ENCODE measurements at places on chromosomes 3 and 15. TPM values are rescaled to one million over a fixed set of nuclear protein-coding genes. Genes with fewer than 3 reads are reported as not detected.

Gene KLHL18
- total RNA-seq, result 21.0 TPM

Gene SOX2
- 12.4 TPM for total RNA-seq

Gene AADACL2
- total RNA-seq, result not detected

Gene FANCI
- total RNA-seq, result 5.0 TPM

Gene HIGD2B
- total RNA-seq, result not detected

Gene PAQR9
- total RNA-seq, result 0.13 TPM

Gene LMAN1L
- not detected for total RNA-seq

Gene ZMYND10
- total RNA-seq, result 1.9 TPM

Gene PROK2
- 3.0 TPM for total RNA-seq

Gene ISLR
- total RNA-seq, result 120 TPM

- no peak for DNase-seq
Measured at GRCh38 chr3:141109751-141110150, 58.6 kb downstream of the SPSB4 start.

DNA sequence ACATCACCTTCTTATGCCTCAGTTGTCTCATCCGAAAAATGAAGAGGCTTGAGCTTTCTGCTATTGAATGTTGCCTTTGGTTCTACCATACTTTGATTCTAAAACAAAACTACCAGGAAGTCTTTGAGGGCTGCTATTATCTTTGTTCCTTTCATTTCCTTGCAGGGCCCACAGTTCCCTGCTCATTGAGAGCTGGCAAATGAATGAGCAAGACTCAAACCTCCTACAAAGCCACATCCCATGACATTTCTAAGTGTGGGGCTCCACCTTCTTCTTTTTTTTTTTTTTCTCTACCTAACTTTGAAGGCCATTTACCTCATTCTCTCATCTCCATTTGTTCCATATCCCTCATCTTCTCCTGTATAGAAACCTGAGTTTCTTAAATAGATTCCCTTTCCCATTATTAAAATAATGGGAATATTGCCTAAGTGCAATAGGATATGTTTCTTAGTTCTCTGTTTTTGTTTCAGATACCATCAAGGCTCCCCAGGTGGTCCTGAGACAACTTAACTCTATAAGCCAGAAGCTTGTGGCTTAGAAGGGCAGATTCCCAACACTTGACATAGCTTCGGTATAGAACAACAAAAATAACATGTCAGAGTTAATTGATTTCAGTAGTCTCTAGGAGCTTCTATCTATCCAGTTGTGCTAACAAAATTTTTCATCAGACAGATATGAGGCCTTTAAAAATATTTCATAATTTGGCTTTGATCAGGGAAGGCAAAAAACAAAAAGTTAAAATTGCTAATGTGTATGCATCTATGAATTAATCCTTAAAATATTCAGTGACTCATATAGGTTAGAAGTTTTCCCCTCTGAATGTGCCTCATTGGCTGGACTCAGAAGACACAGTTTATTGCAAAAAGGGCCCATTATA is 951.6 kb downstream of the TUSC7 start:
- no peak for DNase-seq

GRCh38 chr3:26655231-26655630 is 32.7 kb downstream of the LRRC3B start:
- no peak for DNase-seq

GRCh38 chr3:155308831-155309230 is 15.3 kb upstream of the STRIT1 start:
- DNase-seq, result no peak

DNA sequence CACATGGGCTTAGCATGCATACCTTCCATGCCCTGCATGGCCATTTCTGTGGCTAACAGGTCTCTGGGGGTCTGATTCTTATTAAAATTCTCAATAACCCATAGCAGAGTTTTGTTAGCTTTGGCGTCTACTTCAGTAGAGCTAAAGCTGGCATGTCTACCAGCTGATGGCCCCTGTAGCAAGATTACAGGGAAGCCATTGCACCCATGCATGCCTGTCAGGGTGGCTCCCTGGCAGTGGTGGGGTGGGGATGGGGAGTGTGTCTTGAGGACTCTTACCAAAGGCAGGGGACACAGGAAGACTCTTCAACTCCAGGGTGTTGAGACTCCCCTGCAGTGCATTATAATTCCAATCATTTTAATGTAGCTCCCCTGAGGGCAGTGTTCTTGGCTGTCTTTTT is 4.7 kb downstream of the KY start:
- DNase-seq, result no peak

DNA sequence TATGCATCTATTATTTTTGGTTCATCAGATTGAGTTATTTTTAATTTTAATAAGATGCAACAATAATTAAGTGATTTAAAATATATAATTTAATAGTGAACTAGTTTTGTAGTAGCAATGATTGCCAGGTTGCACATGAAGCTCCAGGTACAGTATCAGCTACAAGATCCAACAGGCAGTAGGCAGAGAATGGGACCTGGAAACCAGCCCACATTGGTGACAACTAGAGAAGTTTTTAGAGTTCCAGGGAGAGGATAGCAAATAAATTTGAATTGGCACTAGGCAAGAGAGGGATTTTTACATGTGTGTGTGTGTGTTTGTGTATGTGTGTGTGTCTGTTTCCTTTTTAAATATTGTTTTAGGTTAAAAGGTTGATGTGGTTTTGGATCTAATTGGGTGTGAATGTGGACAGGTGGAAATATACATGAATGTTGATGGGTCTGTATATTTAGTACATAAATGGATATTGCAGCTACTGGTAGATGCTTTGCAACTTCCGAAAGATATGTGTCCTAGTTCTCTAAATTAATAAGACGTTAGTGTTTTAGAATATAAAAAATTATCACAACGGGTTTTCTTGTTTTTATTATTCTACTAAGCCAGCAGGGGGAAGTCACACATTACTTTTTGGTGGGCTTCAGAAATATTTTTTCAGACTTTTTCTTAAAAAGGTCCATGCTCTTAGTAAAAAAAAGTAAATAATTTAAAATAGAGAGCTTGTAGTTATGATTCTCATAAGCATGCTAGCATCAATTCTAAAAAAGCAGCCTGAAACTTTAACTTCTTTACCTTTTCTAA is 110.1 kb upstream of the GBE1 start:
- no peak for DNase-seq

- no peak for DNase-seq
Measured at GRCh38 chr15:55403531-55403930, 4.6 kb downstream of the CCPG1 start.

GRCh38 chr3:159499031-159499793 is 489.4 kb upstream of the IL12A start:
- DNase-seq, result no peak

GRCh38 chr15:60389261-60390077 is 8.3 kb downstream of the ANXA2 start:
- no peak for DNase-seq

GRCh38 chr3:119319311-119319710 is 25.1 kb downstream of the ARHGAP31 start:
- no peak for DNase-seq

- no peak for DNase-seq
Measured at GRCh38 chr3:106071306-106071705, 202.5 kb upstream of the CBLB start.

- no peak for DNase-seq
Measured at GRCh38 chr15:82832601-82833361, 23.4 kb downstream of the WHAMM start.

Data from sciatic nerve (tissue), 2 donors.